Activated naive CD4-positive, alpha-beta T cell (primary cell): ENCODE measurements at places on chromosomes 3 and 15.

GRCh38 chr3:99962703-99963102 is 145.0 kb downstream of the CMSS1 start:
- DNase-seq = no peak

DNA sequence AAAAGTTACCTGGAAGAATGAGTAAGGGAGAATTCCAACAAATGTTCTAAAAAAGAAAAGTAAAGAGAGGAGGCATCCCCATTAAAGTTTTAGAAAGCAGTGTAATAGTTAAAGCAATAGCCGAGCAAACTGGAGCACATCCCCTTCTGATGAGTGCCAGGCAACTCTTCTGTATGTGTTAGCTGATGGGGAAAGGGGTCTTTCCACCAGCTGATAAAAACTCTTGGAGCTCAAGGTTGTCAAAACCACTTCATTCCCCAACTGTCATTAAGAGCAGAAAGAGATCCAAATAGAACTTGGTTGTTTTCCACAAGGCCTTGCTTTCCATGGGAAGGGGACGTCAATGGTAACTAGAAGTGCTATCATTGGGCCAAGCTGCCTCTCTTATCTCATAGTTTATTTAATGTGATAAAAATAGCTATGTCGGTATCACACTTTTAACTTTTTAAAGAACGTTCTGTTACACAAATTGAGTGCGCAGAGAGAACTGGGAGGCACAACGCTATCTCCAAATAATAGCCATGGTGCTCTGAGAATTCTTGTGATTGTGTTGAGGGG is 116.9 kb downstream of the POLR2M start:
- no peak for DNase-seq

DNA sequence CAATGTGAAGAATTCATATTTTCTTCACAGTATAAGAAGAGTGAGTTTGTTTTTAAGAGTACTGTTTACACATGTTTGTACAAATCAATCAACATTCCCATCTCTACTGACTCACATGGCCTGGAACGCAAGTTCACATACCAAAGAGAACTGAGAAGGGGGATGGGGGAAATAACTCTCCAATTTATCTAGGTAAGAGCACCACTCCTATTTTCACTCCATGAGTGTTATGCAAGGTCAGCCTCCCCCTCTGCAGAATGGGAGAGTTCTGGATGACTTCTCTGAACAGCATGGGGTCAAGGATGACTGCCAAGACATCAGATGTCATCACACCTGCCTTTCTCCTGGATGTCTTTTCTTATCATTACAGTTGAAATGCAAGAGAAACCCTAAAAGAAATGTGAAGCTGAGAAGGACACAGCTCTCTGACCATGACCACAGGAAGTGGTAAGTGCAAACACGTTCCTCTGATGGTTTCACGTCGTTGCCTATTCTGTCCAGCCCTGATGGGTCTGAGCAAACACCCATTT is 95.2 kb downstream of the SEMA6D start:
- DNase-seq = no peak

- DNase-seq = no peak
Observed at GRCh38 chr3:123658852-123659206, 74.0 kb upstream of the HACD2 start.

GRCh38 chr15:63672369-63672768 is 75.2 kb downstream of the FBXL22 start:
- no peak for DNase-seq

GRCh38 chr3:140131895-140132294 is 196.9 kb downstream of the CLSTN2 start:
- no peak for DNase-seq

GRCh38 chr3:61927332-61927731 is 366.0 kb downstream of the PTPRG start:
- no peak for DNase-seq

DNA sequence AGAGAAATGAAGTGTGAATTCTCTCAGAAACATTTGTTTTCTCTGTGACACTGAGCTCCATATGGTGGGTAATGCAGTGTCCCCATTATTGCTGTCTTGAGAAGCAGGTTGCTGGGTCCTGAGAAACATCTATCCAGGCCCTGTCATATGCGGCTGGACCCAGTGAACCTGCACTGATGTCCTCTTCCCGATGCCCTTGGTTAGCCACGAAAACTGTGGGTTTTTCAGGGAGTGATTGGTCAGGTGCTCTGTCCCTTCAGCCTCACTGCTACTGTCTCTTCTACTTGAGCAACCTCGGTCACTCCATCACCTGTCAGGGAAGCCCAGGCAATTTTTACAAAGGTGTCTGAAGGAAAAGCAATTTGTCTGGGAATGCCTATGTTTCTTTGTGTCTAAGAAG is 77.0 kb downstream of the SLC7A14 start:
- DNase-seq = no peak

GRCh38 chr3:187136936-187137335 is 2.4 kb downstream of the RPL39L start:
- no peak for DNase-seq

GRCh38 chr3:49807431-49808114 is 4.5 kb downstream of the INKA1 start:
- DNase-seq = no peak
